ENCODE measurements at places on chromosomes 4 and X.

- no peak for DNase-seq
Observed at GRCh38 chr4:28421221-28421620, 1560.6 kb downstream of the STIM2 start.

GRCh38 chr4:58617226-58617625 lies 1507.0 kb upstream of the IGFBP7 start:
- DNase-seq: no peak

DNA sequence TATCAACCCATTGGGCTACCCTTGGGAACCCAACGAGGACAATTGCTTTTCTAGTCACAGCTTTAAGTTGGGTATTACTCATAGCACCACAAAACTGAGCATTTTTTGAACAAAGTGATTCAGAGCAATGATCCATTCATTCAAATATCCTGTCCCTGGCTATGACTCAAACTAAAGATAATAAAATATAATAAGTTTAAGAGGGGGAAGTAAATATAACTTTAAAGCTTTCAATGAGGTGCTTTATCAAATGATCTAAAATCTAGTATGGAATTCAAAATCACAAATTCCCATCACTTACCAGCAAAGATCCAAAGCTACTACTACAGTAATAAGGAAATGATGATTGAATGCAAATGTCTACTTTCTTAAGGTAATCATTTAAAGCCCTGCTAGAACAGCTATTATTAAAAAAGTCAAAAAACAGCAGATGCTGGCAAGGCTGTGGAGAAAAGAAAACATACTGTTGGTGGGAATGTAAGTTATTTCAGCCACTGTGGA lies 39.8 kb upstream of the S100G start:
- DNase-seq: no peak

GRCh38 chr4:9989918-9990635 lies 31.2 kb downstream of the SLC2A9 start:
- DNase-seq: no peak

- no peak for DNase-seq
Observed at GRCh38 chr4:77703666-77704065, 98.0 kb downstream of the CXCL13 start.
